ENCODE measurements at places on chromosomes 4 and X. TPM values are rescaled to one million over a fixed set of nuclear protein-coding genes. Genes with fewer than 3 reads are reported as not detected.

DNA sequence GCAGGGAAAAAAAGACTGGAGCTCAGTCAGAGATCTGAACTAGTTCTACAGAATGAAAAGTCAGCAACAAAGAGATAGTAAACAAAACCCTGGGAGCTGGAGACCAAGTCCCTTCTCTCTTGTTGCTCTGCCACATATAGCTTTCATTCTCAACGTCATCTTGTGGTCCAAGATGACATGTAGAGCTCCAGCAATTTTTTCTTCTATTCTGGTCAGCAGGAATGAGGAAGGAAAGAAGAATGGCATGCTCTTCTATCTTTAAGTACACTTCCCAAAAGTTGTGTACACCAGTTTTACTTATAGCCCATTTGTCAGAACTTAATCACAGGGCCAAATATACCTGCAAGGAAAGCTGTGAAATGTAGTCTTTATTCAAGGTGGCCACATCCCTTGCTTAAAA, 45.6 kb downstream of the RAP2C start:
- DNase-seq: no peak

GRCh38 chr4:179584101-179584500, 2141.9 kb upstream of the AGA start:
- no peak for DNase-seq

The RAB9B gene
- total RNA-seq: 0.41 TPM

The AFF2 gene
- total RNA-seq: 1.0 TPM

The CFP gene
- total RNA-seq: 5.1 TPM

The BMP3 gene
- total RNA-seq: not detected

GRCh38 chrX:138018145-138018799, 452.3 kb downstream of the ZIC3 start:
- no peak for DNase-seq

GRCh38 chr4:122863639-122864038, 37.0 kb downstream of the FGF2 start:
- no peak for DNase-seq

The SPACA5 gene
- not detected for total RNA-seq

DNA sequence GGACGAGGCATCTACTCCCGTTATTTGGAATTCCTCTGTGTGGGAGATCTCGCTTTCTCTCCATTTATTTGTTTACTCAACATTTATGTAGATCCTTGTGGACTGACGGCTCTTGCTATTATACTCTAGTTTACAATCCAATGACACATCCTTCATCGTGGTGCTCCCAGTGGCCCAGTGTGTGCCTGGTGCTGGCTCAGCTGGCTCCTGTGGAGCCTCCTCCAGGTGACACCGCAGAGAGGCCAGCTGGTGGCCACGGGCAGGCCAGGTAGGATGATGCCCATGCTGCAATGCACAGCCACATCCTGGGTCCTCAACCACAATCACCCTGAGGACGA, 84.0 kb upstream of the AFAP1 start:
- no peak for DNase-seq

DNA sequence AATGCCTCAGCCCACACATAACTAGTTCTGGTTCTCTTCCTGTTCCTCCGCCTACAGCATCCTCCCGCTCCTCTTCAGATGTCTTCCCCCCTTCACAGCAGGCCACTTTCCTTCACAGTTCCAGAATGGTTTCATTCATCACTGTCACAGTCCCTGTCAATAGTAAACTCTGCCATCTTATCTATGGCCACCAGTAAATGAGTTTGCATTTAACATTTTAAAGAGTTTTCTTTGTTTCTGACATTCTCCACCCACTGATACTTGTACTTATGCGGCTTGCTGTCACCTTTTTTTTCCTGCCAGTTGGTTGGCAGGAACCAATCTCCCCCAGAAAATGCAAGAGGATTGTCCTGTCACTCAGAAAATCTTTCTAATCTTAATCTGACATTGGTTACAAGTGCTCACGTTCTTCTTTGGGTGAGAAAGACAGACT, 114.1 kb downstream of the GLUD2 start:
- DNase-seq: no peak

The SHOX gene
- not detected for total RNA-seq

The AGTR2 gene
- total RNA-seq: not detected

The CXCL11 gene
- total RNA-seq: 0.23 TPM

GRCh38 chr4:188971125-188971524, 831.9 kb downstream of the TRIML1 start:
- no peak for DNase-seq

DNA sequence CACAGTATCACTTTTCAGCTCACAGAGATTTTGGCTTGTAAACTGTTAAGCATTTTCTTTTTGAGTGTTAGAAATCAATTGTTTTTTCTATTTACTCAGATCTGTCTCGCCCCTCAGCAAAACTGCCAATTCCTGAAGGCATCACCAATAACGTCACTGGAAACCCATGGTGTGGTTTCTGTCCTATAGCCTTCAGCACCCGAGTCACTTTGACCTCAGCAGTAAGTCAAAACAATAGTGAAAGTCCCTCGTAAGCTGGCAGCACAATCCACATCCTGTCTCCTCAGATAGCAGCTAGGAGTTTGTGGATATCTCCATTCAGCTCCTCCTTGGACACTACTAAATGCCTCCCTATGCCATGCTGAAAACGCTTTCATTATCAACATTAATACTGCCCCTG, 1787.4 kb upstream of the ADGRL3 start:
- no peak for DNase-seq

GRCh38 chr4:29278585-29278984, 1441.6 kb upstream of the PCDH7 start:
- no peak for DNase-seq

DNA sequence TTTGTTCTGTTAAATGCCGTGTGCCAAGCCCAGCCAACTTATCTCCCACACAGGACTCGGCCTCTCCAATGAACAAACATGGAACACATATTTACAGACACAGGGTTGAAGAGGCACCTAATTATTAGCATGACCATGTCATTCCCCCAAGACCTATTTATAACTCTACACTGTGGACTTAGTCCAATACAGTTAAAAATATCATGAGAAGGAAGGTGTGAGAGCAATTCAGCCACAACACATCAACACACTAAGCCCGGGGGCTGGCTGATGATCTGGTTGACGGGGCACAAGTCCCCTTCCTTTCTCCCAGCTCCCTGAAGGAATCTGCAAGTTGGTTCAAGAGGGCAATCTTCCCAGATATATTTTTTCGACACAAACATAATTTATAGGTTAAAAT, 28.1 kb downstream of the MANBA start:
- no peak for DNase-seq

- no peak for DNase-seq
Observed at GRCh38 chrX:7574325-7574724, 268.6 kb upstream of the VCX start.

- no peak for DNase-seq
Observed at GRCh38 chrX:72208126-72208800, 26.7 kb downstream of the PIN4 start.

DNA sequence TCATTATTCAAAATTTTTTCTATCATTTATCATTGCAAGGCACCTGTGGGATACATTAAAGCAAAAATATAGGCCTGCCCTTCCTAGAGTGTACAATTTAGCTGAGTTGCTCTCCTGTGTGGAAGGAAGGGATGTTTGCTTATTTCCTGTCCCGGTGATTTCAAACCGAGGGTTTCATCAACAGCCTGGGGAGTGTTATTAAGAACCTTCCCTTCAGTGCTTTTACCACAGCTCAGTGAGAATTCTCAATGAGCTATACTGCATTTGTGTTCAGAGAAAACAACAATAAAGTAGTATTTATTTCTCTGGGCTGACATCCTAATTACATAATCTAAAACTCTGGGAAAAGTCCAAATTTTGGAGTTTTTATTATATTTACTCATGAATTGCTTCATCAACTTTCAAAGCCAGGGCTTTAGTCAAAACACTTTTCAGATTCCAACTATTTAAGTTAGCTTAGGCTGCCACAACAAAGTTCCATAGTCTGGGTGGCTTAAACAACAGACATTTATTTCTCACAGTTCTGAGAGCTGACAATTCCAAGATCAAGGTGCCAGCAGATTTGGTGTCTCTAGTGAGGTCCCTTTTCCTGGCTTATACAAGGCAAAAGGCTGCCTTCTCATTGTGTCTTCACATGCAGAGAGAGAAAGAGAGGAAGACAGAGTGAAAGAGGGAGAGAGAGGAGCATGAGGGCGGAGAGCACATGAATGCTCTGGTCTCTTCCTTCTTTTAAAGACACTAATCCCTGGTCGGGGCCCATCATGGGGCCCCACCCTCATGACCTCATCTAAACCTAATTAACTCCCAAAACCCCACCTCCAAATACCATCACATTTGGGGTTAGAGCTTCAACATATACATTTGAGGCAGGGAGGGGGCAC, 62.6 kb downstream of the MMRN1 start:
- no peak for DNase-seq

DNA sequence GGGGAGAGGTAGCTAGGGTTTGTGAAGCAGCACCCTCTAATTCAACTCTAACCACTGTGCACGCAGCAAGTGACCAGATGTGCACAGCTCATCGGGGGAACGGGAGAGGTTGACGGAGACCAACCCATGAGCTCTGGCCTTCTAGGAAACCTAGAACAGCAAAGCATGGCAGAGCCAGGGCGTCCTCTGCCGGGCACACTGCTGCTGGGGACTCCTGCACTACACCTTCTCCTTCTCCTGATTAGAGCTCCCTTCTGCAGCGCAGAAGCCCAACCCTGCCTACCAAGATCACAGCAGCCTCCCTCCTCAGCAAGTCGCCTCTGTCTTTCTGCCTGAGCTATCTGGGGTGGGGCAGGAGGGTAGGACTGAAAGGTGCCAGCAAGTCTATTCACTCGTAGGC, 252.3 kb upstream of the PSAPL1 start:
- no peak for DNase-seq

The SLC7A11 gene
- 2.0 TPM for total RNA-seq

The VCX3B gene
- not detected for total RNA-seq

- DNase-seq: no peak
Observed at GRCh38 chr4:56627985-56628384, 53.1 kb downstream of the HOPX start.

DNA sequence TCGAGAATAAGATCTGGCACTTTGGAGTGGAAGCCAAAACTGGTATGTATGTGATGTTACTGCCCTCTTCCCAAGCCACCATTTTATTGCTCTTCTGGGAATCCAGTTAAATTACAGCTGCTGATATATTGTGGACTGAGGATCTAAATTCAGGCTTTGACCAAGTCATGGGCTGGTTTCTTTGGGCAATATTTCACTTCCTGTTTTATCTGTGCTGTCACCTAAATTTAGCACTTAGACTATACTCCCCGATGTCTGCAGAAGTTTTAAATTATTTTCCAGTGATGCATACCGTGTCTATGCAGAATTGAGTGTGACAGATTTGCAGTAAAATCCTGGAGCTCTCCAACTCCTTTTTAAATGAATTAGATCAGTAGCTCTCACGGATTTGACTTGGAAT, 100.0 kb downstream of the TEX13A start:
- no peak for DNase-seq

- no peak for DNase-seq
Observed at GRCh38 chr4:168604496-168605373, 107.9 kb downstream of the PALLD start.

DNA sequence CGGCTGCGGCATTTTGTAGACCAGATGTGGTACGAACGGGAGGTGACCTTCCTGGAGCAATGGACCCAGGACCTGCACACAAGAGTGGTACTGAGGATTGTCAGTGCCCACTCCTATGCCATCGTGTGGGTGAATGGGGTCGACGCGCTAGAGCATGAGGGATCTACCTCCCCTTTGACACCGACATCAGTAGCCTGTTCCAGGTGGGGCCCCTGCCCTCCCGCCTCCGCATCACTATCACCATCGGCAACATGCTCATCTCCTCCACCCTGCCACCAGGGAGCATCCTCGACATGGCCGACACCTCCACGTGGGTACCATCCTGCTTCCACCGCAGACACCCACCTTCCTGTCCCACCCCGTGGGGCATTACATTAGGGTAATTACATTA, 46.2 kb downstream of the SMARCA5 start:
- no peak for DNase-seq

GRCh38 chrX:10190367-10190766, 33.6 kb downstream of the CLCN4 start:
- DNase-seq: no peak

The LGI2 gene
- not detected for total RNA-seq

DNA sequence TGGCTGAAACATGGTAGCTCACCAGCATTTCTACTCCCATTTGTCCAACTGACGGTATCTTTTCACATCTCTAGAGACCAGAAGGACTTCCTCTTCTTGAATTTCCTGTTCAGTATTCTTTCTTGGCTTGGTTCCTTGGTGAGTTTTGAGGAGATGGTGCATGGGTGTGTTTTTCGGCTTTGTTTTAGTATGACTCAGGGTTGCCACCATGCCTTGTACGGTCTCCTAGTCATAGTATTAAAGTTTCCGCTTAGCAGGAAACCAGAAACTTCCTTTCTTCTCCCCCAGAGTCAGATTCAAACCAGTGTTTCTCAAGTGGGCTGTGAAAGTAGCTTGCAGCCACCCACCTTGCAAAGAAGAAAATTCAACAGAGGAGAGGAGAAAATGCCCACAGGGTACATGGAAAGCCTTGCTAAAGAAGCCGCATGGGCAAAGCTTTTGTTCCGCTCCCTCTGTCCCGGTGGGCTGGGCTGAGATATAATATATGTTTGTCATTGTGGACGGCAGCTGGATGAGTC, 5.7 kb downstream of the CD99 start:
- no peak for DNase-seq

DNA sequence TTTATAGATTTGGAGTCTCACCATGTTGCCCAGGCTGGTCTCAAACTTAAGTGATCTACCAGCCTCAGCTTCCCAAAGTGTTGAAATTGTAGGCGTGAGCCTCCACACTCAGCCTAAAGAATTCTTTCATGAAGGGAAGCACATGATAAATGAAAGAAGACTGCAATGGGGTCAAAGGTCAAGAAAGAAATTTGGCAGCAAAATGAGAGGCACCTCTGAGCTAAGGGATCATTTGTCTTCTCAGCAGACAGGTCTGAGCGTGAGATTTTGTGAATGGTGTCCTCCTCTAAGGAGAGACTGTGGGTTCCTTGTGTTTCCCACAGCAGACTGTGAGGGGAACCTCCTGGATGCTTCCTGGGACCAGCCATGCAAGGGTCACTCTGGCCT, 57.5 kb upstream of the EGFL6 start:
- no peak for DNase-seq

DNA sequence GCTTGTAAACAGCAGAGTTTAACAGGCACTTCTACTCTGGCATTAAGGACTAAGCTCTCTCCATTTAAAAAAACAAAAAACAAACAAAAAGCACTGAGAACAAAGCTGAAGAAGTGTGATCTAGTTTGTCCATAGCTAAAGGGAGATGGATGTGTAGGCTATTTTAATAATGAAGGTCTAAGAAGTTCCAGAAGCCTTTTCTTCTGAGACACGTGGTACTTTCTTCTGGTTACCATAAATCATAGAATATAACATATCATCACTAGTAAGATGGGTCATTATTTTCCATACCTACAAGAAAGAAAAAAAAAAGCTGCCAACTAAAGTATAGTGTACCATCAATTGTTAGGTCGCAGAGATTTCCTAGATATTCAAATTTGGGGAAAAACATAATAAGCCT, 722 bp upstream of the NBDY start:
- no peak for DNase-seq

The HTN3 gene
- not detected for total RNA-seq

All from activated naive CD4-positive, alpha-beta T cell treated with anti-CD3 and anti-CD28 coated beads, Interleukin-2, amount 50 U/mL, for 72 hours (primary cell).